ENCODE measurements at places on chromosomes 3 and 15. TPM values are rescaled to one million over a fixed set of nuclear protein-coding genes. Genes with fewer than 3 reads are reported as not detected.

Gene C3orf52
- 7.5 TPM for total RNA-seq

Gene RAD51
- 22.5 TPM for total RNA-seq

Gene HIGD2B
- not detected for total RNA-seq

Gene FBXO40
- not detected for total RNA-seq

Gene SLC51A
- 10.3 TPM for total RNA-seq

Measured in PC-9 (cell line).